ENCODE measurements at places on chromosomes 1 and 21.

GRCh38 chr1:41799723-41800122 is 119.0 kb downstream of the HIVEP3 start:
- peak; percentile 48 for DNase-seq

DNA sequence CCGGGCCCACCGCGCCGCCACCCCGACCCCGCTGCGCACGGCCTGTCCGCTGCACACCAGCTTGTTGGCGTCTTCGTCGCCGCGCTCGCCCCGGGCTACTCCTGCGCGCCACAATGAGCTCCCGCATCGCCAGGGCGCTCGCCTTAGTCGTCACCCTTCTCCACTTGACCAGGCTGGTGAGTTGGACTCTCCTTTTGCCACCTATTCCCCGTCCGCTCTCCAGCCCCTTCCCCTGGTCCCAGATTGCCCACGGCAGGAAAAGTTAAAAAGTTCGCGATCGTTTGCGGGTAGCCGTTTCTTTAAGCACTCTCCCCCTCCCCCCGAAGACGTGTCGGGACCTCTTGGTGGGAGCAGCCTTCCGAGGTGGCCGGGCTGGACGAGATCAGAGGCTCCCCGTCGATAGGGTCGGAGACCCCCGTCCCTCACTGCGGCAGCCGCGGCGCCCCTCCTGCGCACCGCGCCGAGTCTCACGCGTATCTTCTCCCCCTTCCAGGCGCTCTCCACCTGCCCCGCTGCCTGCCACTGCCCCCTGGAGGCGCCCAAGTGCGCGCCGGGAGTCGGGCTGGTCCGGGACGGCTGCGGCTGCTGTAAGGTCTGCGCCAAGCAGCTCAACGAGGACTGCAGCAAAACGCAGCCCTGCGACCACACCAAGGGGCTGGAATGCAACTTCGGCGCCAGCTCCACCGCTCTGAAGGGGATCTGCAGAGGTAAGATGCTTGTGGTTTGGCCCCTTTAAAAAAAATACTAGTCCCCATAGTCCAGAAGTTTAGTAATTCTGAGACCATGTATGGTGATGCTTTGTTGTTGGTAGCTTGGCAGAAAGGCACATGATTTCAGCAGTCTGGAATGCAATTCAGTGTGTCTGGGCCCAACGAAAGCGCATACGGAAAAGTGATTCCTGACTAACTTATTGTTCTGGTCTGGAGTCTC is 576 bp downstream of the CCN1 start:
- peak; percentile 79 for DNase-seq

GRCh38 chr1:236342403-236343245 is 51.5 kb upstream of the EDARADD start:
- no peak for DNase-seq

DNA sequence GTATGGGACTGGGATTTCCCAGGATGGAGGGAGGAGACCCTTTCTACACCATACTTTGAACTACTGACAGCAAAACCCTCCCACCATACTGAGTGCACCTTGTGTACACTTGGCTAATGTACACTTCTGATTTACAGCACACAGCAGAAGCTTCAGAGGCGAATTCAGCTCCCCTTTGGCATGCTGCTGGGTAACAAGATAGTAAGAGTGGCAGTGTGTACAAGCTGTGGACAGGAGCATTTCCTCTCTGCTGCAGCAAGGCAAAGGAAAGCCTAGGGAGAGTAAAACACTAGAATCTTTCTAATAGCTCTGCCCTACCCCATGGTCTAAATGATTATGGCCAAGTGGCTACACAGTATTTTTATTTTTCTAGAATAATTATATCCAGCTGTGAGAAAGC is 83.9 kb upstream of the ARTN start:
- no peak for DNase-seq

- no peak for DNase-seq
Measured at GRCh38 chr1:225044258-225044657, 114.8 kb downstream of the DNAH14 start.

GRCh38 chr21:39632796-39633442 is 20.2 kb downstream of the B3GALT5 start:
- DNase-seq = peak; percentile 88

- DNase-seq = peak; percentile 70
Measured at GRCh38 chr1:156797212-156797871, 19.3 kb downstream of the SH2D2A start.

DNA sequence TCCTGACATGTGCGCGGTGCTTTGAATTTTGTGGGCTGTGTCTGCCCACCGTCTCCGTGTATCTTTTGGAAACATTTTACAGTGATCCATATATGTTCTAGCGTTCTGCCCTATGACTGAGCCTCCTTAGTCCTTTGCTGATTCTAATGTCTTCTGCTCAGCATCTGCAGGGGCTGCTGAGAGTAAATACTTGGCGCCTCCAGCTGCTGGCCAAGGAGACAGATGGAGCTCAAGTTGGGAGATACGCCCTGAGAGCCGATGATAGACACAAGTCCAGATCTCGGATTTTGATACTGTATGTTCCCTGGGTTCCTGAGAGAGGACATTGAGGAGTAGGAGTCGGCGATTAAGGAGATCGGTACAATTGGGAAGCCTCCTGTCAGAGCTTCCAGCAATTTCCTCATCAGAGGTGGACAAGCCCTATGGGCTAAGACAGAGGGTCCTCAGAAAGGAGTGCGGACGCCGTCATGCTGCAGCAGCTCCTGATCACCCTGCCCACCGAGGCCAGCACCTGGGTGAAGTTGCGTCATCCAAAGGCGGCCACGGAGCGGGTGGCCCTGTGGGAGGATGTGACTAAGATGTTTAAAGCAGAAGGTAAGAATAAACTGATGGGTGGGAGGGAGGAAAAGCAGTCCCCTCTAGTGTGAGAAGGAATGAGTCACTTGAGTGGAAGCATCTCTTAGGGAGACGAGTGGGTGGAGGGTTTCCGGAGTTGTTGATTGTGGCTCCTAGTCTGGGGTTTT is 390 bp downstream of the ZFP69B start:
- peak; percentile 37 for DNase-seq

- DNase-seq = peak; percentile 88
Measured at GRCh38 chr1:53685272-53686051, 53.5 kb downstream of the GLIS1 start.

DNA sequence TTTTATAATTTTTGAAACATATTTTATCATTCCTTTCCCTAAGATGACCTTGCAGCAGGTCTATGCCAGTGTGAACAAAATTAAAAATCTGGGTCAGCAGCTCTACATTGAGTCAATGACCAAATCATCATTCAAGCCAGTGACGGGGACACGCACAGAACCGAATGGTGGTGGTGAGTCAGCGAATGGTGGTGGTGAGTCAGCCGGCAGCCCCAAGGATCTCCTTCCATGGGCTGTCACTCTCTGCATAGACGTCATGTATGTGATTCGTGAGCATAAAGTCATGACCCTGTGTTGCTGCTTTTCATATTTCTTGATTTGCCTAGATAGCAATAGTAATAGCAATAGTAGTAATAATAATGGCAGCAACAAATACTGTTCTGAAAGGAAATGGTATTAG is 26.3 kb downstream of the PER3 start:
- peak; percentile 91 for DNase-seq

DNA sequence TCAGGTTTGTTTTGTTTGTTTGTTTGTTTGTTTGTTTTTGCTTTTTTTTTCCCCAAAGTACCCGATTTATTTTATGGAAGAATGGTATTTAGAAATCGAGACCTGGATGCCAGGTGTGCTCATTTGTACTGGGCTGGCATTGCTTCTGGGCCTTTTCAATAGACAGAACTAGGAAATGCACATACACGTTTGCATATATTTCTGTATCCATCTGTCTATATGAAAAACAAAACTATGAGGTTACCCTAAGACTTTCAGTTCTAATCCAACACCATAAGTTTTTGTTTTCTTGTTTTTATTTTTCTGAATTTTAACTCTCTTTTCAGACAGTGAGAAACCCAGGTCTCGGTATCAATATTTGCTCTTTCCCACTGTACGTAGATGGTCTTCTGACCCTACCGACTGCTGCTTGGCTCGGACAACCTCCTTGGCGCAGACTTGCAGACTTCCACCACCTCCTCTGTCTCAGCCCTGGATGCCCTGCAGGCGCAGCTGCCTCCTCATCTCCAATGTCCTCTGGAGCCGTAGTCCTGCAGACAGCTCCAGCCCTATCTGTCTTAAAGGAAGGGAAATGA is 171.7 kb downstream of the NEK7 start:
- no peak for DNase-seq

DNA sequence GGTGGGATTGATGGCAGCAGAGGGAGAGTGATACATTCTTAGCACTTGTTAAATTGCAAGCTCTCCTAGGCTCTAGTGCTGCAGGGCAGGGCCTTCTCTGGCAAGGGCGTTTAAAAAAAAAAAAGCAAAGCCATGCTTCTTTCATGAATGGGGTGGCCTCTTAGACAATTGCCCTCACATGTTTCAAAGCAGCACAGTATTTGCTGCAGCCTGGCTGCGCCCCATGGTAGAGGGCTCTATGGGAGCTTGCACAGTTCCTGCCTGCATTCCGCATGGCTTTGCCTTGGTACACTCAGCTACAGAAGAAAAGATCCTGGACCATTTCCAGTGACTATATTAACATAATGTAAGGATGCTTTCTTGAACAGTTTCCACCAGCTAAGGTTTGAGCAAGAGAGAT is 267.2 kb downstream of the ZNF648 start:
- no peak for DNase-seq

DNA sequence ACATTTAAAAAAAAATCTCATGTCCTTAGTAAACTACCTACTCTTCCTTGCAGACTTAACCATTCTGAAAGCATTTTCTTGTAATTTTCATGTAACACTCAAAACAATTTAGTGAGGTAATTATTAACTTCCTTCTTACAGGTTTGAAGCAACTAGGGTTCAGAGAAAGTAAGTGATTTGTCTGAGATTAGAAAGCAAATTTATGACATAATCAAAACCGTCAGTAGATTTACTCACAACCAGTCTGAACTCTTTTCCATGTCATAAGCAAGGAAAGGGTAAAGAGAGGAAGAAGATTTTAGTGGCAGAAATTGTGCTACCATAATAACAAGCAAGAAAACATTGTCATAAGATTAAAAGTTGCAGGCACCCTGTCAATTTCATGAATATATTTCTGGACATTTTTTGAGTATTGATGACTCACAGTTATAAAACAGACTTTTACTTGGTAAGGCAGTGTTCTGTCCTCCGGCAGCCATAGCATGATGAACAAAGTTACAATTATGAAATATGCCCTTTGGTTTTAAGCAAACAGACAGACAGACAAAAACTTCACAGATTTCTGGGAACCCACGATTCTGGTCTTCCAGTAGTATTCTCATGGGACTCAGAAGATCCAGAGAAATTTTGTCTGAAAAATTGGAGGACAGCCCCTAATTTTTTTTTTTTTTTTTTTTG is 707.2 kb downstream of the RWDD3 start:
- DNase-seq = no peak

- DNase-seq = no peak
Measured at GRCh38 chr1:190479050-190479397, 1.4 kb upstream of the BRINP3 start.

DNA sequence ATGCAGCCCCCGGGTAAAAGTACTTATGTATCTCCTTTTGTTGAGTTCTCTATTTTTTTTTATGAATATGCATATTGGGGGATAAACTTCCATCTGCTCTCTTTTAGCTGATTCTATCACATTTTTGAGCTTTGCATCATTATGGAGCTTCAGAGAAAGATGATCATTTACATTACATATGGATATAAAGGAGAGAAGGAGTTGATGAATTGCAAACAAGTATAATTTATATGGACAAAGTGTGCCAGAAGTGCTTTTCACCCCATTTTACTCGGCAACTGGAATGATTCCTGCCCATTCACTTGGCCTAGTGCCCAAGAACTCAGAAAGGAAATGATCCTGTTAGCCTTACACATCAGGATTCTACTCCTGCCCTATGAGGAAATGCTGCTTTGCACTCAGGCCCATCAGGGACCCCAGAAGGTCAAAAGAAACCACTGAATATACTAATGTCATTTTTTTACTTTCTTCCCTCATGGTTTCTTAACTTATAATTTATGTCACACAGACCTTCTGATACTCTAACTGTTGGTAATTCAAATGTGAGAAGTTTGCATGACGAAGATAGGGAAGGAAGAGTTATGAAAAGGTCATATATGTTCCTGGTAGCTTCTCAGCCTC is 65.6 kb downstream of the SAMSN1 start:
- DNase-seq = no peak

- DNase-seq = peak; percentile 85
Measured at GRCh38 chr1:31669786-31670592, 25.3 kb upstream of the PEF1 start.

GRCh38 chr1:204222764-204223055 is 8.9 kb upstream of the GOLT1A start:
- no peak for DNase-seq

DNA sequence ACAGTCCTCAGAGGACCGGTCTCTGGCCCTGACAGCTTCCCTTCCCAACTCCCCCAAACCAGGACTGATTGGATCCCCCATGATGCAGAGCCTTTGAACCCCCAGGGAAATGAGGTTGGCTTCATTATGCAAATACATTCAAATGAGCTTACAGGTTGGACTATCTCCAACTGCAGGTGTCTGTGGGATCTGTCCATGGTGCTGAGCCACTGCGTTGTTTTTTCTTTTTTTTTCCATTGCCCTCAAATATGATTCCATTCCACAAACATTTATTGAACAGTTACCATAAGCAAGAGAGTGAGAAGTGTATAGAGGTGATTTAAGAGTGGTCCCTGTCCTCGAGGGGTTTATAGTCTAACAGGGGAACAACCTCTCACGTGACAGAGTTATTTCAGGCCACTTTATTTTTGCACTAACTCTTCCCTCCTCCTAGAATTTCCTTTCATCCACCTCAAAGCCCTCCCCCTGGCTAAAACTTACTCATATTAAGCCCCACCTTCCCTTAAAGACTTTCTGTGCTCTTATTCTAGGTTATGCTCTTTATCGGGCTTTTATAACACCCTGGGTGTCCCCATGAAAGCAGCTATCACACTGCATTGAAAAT is 21.9 kb downstream of the DLGAP3 start:
- DNase-seq = no peak

DNA sequence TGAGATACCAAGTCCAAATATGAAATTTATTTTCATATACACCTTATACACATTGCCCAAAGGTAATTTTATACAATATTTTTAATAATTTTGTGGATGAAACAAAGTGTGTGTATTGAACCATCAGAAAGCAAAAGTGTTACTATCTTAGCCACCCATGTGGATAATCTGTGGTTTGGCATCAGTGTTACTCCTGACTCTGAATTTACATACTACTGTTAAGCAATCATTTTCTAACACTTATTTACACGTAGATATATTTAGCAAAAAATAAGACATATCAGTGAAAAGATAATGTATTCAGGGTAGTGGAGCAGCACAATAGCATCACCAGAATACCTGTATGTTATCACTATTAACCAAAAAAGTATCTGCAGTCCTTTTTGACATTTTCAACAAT is 23.8 kb downstream of the DENND2D start:
- DNase-seq = peak; percentile 3

- DNase-seq = no peak
Measured at GRCh38 chr1:178092878-178093493, 918 bp upstream of the RASAL2 start.

GRCh38 chr1:36323636-36324352 is at the start of gene EVA1B:
Gene EVA1B, minus strand, starts transcription at chr1:36323645. Its CDS starts 608 bp downstream, at chr1:36323037.
- DNase-seq = peak; percentile 78
